ENCODE measurements at places on chromosomes 1 and 21.

GRCh38 chr1:161216945-161217712 is 2.0 kb downstream of the FCER1G start:
- no peak for DNase-seq

- no peak for DNase-seq
Observed at GRCh38 chr1:982765-983436, 1.0 kb upstream of the PERM1 start.

DNA sequence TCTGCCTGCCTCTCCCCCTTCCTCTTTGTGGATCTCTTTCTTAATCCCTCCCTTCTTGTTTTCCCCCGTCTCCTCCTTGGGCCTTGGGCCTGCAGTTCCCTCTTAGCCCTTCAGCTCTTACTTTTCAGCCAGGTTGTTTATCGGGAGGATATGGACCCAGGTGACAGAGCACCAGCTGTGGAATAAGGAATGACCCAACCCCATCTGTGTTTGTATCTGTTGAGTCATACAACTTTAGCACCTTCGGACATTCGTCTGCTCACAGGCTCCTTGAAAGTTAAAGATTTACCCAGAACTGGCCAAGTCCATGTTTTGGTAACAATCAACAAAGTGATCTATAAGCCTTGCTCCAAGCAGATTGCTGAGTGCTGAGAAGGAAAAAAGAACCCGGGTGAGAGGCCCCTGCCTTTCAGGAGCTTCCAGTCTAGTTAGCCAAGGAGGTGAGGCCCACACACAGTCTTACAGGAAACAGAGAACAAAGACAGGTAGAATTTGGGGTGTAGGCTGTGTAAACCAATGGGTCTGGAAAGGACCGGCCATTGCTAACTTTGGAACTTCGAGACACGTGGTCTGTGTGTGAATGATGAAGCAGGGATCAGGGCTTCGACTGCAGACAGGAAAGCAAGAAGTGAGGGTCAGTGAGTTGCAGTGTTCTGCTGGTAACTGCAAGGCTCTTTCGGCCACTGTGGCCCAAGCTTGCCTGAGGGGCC is 66.7 kb upstream of the F3 start:
- no peak for DNase-seq

DNA sequence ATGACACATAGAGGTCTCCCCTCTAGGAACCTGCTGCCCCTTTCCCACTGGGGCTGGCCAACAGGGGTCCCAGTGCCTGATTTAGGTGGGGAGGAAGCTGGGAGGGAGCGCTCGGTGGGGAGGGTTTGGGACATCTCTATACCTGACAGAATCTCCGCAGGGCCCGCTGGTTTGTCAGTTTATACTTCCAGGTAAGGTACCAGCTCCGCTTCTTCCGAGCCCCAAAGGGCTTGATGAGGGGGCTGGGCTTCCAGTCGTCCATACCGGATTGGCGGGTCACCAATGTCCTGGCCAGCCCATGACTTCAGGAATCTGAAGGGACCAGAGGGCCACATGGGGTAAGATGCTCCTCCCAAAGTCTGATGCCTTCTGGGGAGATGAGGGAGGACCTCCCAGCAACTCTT is 672 bp downstream of the POMGNT1 start:
- DNase-seq: no peak

DNA sequence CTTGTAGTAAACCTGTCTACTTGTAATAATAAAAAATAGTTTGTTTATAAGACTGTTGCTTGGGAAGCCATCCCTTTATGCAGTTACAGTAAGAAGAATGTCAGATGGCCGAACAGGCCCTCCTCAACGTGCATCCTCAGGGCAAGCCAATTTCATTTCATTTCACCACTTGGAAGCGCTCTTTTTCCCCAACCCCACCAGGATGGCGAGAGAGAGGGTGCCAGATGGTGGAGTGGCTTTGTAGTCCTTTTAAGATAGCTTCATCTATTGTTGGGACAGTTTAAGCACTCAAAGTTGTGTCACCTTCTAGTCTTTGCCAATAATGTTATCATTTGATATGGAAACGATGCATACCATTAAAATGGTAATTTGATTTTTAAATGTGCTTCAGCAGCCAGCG is 356.3 kb upstream of the CAMK1G start:
- no peak for DNase-seq

GRCh38 chr1:246705368-246705767 is 18.8 kb upstream of the SCCPDH start:
- DNase-seq: no peak

DNA sequence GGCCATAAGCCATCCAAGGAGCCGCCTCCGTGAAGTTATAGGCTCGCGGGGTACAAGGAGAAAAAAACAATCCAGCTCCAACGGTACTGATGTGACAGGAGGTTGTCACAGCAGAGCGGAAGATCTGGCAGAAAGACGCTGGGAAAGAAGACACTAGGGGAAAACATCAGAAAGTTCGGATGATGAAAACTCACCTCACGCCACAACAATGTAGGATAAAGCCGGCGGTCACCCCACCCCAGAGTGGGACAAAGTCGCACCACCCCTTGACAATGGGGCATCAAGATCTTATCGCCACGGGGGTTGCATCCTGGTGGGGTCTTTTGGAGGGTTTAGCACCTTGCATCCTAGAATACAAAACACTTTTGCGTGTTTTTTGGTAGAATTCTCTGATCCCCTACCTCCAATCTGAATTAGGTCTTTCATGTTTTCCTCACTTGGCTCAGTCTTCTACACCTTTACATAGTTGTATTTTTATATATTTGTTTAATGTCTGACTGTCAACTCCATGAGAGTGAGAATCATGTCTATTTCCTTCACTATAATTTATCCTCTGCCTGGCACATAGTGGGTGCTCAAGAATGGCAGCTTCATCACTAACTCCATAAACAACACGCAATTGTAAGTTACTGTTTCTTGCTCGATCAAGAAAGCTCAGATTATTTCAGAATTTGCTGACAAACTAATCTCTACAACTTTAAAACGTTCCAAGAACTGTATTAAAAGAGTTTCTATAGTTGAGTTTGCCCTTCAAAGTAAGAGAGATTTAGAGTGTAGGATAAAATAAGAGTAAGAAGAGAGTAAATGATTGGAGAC is 611 bp upstream of the ZSWIM5 start:
- no peak for DNase-seq

DNA sequence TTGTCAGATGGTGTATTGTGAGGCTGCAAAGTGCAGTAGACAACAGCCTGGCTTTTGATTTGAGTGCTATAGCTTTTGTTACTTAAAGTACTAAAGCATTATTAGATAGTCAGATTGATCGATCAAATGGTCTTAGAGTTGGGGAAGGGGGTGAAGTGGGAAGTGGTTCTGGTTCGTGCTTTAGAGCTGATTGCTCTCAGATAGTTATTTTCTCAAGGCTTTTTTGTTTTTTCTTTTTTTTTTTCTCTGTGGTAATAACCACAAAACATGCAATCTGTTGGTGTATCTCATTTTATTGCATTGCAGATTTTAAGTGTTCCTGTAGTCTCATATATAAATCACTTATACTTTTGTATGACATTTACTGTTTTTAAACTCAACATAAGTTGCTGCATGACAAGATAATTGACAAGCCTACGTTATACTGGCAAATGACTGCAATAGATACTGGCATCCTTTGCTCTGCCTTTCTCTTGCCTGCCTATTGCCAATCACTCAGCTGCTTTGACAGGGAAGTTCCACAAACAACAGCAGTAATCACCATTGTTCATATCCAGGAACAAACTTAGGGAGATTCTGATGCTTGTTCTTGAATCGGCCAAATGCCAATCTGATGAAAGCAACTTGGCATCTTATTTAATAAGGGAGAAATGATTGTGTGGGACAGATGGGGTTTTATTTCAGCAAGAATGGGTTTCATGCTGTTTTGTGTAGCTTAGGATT is 125.0 kb upstream of the B3GALT2 start:
- no peak for DNase-seq

GRCh38 chr1:111219557-111220286 is 7.8 kb upstream of the CHI3L2 start:
- no peak for DNase-seq

DNA sequence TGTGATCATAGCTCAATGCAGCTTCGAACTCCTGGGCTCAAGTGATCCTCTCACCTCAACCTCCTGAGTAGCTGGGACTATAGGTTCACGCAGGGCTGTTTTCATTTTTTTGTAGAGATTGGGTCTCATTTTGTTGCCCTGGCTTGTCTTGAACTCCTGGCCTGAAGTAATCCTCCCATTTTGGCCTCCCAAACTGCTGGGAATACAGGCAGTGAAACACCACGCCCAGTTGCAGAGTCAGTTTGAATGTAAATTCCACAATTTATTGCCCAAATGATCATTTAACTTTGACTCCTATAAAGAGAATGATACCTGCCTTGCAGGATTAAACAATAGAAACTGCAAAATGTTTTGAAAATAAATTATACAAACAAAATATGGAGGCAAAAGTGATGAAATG is 10.7 kb downstream of the GOLPH3L start:
- DNase-seq: no peak

DNA sequence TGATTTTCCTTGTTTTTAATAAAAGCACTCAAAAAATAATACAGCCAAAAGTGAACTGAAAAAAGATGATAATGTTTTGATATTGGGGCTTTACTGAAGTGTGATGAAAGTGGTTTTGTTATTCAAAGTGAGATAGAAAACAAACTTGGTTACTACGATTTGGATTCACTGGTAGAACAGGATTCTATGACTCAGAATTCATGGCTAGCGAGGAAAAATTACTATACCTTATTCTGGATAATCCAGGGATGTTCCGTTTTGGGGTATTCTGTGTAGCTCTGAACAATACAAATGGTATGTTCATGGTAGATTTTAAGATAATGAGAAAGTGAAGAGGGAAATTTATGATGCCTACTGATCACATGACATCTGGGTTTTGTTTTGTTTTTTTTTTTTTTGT is 117.7 kb downstream of the NRDC start:
- DNase-seq: no peak

DNA sequence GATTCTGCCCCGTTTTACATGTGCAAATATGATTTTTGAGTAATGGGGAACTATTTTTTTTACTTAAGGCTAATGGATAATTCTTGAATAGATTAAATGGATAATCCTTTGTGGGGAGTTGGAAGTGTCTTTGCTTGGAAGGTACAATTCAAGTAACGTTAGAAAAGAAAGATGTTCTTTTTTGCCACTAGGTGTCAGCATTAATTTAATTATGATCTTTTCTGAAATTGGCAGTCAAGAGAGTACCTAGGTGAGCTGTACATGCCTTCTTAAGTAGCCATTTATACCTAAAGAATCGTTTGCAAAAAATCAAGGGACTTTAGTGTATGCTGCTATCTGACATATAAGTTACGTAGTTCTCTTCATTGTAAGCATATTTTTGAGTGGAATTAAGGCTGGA is 2.2 kb downstream of the FBXO28 start:
- no peak for DNase-seq

GRCh38 chr1:2380816-2381591 is 10.3 kb downstream of the MORN1 start:
- DNase-seq: no peak

GRCh38 chr1:48718116-48718630 is 58.5 kb downstream of the BEND5 start:
- no peak for DNase-seq

GRCh38 chr1:167484726-167485502 is 33.4 kb downstream of the CD247 start:
- DNase-seq: no peak

DNA sequence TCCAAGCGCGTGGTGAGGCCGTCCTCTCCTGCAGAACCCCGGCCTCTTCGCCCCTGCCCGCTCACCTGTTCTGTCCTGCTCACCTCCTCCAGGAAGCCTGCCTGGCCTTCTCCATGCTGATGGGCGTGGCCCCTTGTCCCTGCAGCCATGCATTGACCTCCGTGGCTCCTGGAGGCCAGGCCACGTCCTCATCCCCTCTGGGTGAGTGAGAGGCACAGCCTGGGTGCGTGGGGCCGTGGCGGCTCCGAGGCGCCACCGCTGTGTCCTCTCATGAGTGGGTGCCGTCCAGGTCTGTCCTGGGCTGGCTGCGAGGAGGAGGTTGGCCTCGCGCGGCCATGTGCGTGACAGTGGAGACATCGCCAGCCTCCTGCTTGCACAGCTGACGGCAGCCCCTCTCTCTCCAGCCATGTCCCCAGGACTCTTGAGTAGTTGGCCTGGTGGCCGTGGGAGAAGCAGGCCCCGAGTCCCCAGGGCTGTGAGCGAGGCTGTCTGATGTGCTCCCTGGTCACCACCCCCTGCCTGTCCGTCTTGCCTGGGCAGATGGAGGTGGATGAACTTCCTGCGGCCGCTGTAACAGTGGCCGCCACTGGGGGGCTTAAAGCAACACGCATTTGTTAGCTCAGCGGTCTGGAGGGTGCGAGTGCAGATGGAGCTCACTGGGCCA is 58.1 kb downstream of the PRKCZ start:
- DNase-seq: no peak
